ENCODE measurements at places on chromosomes 16 and 17.

DNA sequence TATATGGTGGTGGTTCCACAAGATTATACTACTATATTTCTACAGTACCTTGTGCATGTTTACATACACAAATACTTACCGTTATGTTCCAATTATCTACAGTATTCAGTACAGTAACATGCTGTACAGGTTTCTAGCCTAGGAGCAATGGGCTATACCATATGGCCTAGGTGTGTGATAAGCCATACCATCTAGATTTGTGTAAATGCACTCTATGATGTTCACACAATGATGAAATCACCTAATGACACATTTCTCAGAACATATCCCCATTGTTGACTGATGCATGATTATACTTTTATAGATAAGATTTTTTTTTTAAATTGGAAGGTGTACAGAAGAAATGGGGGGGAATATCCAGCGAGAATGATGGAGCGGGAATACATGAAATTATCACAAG, 123.0 kb upstream of the TOB1 start:
- DNase-seq = no peak

GRCh38 chr16:12728469-12728868, 75.2 kb downstream of the CPPED1 start:
- DNase-seq = no peak

GRCh38 chr17:70544317-70544716, 375.0 kb downstream of the KCNJ2 start:
- DNase-seq = no peak

DNA sequence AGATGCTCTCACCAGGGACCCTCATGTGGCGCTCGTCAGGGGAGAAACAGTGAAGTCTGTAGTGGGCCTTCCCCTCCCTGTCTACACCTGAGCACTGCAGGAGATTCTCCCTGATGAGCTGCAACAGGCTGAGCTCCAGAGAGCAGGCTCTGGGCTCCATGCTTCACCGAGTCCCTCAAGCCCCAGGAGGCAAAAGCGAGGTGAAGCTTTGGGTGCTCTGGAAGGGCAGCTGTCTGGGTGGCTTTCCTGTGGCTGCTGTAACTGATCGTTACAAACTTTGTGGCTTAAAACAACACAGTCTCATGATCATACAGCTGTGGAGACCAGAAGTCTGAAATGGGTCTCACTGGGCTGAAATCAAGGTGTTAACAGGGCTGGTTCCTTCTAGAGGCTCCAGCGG, 12.1 kb upstream of the CD300LD start:
- DNase-seq = no peak

DNA sequence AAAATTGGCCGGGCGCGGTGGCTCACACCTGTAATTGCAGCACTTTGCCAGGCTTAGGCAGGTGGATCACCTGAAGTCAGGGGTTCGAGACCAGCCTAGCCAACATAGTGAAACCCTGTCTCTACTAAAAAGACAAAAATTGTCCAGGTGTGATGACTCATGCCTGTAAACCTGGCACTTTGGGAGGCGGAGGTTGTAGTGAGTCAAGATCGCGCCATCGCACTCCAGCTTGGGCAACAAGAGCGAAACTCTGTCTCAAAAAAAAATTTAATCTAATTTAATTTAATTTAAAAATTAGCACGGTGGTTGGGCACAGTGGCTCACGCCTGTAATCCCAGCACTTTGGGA, 1.6 kb upstream of the HBQ1 start:
- DNase-seq = no peak

DNA sequence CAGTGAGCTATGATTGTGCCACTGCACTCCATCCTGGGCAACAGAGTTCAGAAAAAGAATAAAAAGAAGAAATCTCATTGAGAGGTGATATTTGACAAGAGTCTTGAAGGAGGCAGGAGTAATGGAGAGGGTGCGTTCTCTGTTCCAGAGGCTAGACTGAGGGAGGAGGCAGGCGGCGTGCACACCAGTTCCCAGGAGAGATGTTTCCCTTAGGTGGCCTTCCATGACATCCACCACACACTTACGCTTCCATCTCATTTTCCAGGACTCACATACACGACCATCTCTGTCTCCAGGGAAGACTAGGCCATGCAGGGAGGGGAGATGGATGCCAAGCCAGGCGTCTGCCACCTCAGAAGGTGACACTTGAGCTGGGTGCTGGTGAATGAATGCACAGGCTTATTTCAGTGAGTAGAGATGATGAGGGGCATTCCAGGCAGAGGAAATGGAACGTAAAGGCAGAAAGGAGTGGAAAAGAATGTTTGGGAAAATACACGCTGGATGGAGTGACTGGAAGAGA, 25.3 kb upstream of the N4BP1 start:
- no peak for DNase-seq
